ENCODE measurements at places on chromosomes 6 and 20.
A peak's percentile ranks its signal among the peaks of the same experiment; 100 is the strongest.

DNA sequence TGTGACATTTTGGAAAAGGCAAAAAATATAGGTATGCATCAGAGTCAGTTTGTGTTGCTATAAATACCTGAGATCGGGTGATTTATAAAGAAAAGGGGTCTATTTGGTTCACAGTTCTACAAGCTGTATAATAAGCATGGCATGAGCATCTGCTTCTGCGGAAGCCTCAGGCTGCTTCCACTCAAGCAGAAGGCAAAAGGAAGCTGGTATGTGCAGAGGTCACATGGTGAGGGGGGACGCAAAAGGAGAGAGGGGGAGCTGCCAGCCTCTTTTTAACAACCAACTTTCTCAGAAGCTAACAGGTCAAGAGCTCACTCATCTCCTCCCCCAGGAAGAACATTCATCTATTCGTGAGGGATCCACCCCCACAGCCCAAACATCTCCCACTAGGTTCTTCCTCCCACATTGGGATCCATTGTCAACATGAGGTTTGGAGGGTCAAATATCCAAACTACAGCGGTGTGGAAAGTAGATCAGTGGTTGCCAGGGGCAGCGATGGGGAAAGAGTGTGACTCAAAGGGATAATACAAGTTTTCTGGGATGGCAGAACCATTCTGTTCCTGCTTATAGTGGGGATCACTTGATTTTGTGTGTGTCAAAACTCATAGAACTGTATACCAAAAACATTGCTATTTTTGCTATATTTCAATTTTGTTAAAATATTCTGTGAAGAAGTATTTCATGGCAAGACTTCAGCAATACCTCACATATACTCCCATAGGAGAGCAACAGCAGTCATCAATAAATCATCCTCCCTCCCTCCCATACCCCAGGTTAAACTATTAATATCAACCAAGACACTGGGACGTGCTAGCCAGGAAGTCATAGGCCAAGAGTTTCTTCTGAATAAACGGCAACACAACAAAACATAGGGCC, 9.9 kb upstream of the FAM50B start:
- DNase-seq: peak; percentile 87

GRCh38 chr6:41894366-41895299, 542 bp downstream of the USP49 start:
- DNase-seq: peak; percentile 10

DNA sequence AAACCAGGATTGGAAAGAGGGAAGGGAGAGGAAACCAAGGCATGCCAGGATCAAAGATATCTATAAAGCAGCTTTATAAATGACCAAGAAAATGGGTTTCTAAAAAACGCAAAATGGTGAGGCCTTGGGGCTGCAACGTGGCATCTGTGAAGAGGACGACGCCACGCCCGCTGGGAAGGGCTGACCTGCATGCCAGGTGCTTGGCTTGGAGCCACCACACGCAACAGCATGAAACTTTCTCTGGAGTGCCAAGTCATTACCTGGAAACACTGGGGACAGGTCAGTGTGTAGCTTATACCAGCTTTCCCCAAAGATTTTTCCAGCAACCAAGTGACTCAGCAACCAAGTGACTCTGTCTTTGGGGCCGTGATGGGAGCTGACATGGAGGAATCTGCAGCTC, 82.5 kb downstream of the POPDC3 start:
- DNase-seq: no peak

GRCh38 chr6:91904586-91905164, 1317.8 kb upstream of the MAP3K7 start:
- no peak for DNase-seq

DNA sequence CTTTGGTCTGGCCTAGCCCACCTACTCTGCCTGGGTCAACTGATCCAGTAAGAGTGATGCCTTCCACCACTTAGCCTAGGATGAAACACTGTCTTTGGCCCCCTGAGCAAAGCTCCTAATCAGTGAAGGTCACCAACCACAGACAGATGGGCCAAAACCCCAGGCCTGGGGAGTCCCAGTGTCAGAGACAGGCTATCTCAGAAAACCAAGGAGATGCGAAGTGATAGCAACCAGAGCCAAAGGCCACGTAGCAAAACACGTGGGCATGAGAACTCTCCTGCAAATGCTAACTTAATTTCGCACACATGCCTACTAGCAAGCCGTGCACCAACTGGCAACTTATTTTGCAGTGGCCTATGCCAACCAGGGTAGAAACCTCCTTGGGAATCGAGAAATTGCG, 29.1 kb downstream of the AGPAT4 start:
- DNase-seq: no peak

DNA sequence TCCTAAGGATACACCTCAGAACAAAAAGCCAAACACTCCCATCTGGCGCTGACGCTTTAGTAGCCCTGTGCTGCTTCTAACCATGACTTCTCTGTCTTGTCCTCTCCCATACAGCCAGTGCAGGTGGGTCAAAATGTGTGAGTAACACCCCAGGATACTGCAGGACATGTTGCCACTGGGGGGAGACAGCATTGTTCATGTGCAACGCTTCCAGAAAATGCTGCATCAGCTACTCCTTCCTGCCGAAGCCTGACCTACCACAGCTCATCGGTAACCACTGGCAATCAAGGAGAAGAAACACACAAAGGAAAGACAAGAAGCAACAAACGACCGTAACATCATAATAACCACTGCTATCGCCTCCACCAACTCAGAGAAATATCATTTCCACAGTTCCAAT, 1.4 kb downstream of the DEFB132 start:
- peak; percentile 34 for DNase-seq

- no peak for DNase-seq
These were observed 195.7 kb downstream of the LMBRD1 start for GRCh38 chr6:69601132-69601531.

DNA sequence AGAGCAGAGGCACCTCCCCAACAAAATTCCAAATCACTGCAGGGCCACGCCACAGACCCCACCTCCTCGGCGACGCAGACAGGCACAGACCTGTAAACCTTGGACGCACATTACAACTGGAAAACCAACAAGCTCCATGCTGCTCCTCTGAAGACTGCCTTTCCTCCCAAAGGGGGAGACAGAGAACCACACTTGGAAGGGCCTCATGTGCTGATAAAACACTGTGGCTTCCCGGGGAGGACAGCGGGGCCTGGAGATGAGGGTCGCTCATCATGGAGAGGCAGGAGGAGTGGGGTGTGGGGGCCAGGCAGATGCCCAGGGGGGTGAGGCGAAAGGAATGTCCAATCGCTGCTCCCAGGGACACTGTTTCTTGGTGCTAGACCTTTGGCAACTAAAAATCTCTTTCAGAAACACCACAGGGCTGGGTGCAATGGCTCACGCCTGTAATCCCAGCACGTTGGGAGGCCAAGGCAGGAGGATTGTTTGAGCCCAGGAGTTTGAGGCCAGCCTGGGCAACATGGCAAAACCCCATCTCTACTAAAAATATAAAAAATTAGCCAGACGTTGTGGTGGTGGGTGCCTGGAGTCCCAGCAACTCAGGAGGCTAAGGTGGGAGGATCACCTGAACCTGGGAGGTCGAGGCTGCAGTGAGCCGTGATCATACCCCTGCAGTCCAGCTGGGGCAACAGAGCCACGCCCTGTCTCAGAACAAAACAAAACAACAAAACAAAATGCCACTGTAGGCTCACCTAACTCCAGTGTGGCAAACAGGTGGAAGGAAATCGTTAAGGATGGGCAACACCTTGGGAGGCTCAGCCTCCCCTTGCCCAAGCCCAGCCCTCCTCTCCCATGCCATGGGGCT, 53.8 kb downstream of the ABHD12 start:
- peak; percentile 28 for DNase-seq

GRCh38 chr20:44781118-44781517, 29.2 kb downstream of the RIMS4 start:
- no peak for DNase-seq
